GM12864 (cell line): ENCODE measurements at places on chromosomes 2 and 18.

- DNase-seq, result no peak
These were observed 176.4 kb upstream of the MYT1L start for GRCh38 chr2:2507417-2507997.

GRCh38 chr2:54574107-54574859, 118.2 kb downstream of the SPTBN1 start:
- no peak for DNase-seq

DNA sequence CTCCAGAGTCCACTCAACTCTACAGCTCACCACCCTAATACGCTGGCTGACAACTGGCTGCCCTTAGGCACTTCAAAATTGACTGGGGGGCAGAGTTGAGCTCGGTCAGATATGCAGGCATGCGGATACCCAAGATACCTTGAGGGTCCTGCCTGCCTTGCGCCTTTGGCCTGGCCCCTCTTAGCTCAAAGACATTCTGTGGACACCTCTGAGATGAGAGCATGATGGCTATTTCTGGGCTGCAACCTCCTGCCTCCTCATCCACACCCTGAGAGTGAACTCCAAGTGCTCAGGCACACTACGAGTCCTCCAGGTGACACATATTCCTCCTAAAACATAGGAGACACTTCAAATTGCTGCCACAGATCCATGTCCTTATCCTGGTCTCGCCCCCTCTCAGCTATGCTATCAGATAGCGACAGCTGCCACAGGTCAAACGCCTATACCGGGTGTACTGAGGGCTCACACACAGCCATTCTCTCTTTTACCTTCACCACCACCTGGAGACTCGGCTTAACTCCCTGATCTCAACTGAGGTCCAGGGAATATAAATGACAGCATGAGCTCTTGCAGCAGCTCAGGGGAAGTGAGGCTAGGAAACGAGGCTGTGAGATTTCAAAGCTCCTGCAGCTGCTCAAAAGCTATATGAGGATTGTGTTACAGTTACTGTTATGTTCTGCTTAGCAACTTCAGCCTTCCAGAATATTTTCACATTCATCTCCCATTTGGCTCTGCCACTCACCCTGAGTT, 60.5 kb upstream of the TEX51 start:
- no peak for DNase-seq

DNA sequence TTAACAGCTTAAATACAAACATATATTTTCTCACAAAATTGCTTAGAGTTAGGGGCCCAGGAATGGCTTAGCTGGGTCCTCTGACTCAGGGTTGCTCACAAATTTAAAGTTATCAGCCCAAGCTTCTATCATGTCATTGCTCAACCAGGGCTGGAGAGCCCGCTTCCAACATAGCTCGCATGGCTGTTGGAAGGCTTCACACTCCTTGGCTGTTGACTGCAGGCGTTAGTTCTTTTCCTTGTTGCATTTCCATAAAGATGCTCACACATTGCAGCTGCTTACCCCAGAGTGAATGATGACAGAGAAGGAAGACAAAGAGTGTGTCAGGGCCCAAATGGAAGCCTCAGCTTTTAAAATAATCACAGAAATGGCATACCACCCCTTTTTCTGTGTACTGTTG, 62.9 kb upstream of the TFPI start:
- no peak for DNase-seq

DNA sequence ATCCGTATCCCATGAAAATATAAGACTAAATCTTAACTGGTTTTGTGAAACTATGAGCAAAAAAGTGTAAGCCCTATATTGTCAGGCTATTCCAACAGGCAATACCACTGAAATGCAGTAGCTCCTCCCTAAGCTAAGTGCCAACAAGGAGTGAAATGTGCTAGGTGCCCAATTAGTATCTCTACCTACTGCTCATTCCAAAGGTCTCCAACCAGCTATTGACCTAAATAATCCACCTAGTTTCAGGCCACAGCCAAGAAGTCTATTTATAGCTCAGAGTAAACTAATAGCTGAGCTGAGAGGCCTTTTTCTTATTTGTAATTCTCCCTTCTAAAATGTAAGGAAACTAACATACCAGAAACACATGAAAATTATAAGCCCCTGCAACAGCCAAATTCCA, 482.2 kb downstream of the DCC start:
- DNase-seq, result no peak

DNA sequence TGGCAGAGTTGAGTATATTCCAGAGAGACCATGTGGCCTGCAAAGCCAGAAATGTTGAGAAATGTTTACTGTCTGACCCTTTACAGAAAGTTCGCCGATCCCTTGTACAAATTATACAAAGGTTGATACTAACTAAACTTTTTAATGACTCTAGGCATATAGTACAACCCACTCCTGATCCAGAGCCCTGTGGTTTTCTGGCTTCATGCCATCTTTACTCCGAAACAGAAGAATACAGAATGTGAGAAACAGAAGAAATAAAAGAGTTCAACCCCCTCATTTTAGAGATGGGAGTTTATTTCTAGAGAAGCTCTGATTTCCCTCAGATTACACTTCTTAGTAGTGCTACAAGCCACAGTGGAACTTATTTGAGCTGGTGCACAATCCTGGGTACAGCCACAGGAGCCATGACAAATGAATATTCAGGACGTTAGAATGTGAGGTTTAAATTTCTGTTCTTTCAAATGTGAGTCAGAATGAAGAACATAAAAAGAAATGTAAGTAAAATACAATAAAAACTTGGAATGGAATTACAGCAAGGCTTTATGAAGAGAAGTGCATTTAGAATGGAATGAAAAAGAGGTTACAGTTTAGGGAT, 38.0 kb upstream of the SMCHD1 start:
- no peak for DNase-seq

DNA sequence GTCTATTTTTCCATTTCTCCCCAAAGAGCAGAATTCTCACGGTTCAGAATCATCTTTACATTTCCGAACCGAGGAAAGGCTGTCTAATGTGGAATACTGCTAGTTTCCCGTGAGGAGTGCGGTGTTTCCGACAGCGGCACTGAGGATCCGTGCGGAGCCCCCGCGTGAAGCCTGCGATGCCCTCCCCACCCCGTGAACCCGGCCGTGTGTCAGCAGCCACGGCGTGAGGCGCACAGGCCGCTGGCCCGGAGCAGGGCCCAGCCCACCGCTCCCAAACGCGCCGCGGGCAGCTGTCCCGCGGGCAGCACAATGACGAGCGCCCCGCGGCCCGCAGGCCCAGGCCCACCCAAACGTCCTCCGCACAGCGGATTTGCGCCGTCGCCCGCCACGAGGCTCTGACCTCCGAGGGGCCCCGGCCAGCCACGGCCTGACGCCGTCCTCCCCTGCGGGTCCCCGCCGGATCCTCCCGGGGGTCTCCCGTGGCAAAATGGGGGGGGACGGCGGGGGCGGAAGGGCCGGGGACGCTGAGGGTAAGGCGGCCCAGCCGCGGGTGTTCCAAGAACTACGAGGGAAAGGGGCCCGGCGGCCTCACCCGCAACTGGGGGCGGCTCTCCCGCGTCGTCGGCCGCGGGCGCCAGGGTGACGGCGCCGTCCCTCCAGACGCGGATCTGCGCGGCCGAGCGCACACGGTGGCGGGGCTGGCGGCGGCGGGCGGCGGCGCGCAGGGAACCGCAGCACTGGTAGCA, 796 bp downstream of the SPIRE1 start:
- no peak for DNase-seq

GRCh38 chr2:236940916-236941520, 144.7 kb upstream of the COPS8 start:
- DNase-seq, result no peak

DNA sequence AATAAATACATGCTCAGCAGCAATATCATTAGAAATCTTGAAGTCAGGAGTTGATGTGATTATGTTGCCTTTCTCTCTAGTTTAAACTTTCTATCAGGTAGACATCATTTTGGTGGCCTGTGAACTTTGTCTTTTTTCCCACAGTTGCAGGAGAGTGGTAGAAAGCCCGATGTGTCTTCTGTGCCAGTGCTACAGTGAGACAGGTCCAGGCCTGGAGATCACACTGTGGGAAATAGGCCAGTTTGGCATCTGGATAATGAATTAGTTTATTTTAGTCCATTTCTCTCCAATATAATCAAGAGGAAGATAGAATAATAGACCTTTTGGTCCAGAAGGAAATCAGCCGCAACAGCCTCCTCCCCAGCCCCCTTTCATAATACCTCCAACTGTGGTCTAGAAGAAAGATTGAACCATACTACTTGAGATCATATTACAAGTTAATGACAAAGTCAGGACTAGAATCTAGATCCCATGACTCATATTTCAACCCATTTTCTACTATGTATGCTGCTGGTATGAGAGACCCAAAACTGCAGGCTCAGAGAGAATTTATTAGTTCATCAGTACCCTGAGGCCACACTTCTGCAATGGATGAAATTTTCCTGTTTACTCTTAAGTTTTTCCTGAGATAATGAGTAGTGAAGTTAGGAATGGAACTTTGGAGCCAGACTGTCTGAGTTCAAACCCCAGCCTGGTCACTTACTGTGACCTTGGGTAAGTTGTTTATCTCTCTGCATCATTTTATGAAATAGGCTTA, 20.6 kb downstream of the KCMF1 start:
- no peak for DNase-seq

DNA sequence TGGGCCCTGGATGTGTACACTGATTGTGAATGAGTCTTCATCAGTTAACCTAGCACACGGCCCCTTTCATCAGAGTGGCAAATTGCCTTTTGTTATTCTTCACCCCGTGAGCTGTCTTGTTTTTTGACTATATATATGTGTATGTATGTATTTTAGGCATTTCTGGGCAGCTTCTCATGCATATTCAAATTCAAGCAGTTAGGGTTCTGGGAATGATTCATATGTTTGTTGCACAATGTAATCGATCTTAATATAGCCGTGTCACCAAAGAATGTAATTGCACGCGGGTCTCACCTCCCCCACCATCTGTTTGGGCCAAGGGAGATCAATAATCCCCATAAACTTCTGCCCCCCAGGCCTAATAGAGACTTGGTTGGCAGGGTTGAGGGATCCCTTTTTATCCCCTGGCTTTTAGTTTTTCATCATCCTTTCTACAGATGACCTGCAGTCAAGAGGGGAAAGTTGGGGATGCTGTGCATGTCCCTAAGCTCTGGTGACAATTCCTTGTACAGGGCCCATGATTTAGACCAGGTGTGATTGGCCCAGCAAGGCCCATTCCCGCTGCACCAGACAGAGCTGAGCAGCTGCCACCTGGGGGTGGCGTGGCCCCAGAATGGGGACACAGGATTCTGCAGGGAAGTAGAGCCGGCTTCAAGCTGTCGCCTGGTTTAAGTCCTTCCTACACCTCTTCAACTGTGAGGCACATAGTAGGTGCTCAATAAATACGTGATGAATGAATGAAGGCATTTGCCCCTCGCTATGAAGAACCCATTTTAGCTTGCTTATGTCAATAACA, 19.2 kb downstream of the KCNF1 start:
- DNase-seq, result no peak

DNA sequence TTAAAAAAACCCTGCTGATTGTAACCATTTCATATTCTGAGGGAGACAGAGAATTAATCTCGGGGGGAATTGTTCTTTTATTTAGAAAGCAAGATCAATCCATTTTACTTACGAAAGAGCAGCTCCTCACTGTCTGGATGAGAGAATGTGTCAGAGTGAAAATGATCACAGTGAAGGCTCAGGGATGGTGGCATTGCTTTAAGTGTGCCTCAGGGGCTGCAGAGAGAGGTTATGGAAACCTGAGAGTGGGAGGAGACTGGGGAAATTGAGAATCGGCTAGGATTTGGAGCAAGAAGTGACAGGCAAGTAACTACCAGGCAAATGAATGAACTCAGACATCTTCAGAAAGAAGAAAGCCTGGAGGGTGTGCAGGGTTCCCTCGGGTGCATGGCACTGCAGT, 34.2 kb downstream of the MRPL35 start:
- no peak for DNase-seq
